Pericardium fibroblast (primary cell): ENCODE measurements at places on chromosomes 11 and 22. TPM values are rescaled to one million over a fixed set of nuclear protein-coding genes. Genes with fewer than 3 reads are reported as not detected.

ACRV1 gene
- total RNA-seq = not detected in 2 replicates

SPON1 gene
- 13.3 and 59.4 TPM in 2 replicates for total RNA-seq

C11orf42 gene
- not detected in 2 replicates for total RNA-seq

HRAS gene
- 48.3 and 53.2 TPM in 2 replicates for total RNA-seq

LUZP2 gene
- total RNA-seq = 2.6 TPM in 1 of 2 replicates, not detected in the other
